ENCODE measurements at places on chromosomes 6 and 20.
A peak's percentile ranks its signal among the peaks of the same experiment; 100 is the strongest.

DNA sequence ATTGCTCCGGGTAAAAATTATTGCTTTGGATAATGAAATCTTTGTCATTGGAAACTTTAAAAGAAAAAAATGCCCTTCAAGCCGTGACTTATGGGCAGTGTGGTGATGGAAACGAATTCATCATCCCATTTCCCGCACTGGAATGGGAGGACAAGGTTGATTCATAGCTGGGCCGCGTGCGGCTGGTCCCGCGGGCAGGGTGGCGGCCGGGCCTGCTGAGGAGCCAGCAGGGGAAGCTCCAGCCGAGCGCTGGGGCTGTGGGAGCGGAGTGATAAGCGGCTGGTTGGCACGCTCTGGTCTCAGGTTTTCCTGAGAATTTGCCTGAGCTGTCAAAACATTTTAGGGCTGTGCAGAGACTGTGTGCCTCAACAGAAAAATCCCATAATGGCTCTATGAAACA is 351.7 kb downstream of the CDC5L start:
- no peak for DNase-seq

GRCh38 chr20:57904314-57905105 is 194.7 kb upstream of the PMEPA1 start:
- no peak for DNase-seq

GRCh38 chr20:8131598-8132483 is at the start of gene PLCB1:
Gene PLCB1 (plus strand): TSS chr20:8132266. CDS start chr20:8132652, 386 bp downstream.
- peak; percentile 90 for DNase-seq

GRCh38 chr6:158958504-158959386 is 41.3 kb downstream of the RSPH3 start:
- peak; percentile 20 for DNase-seq

- DNase-seq, result no peak
These were observed 20.8 kb downstream of the MCM8 start for GRCh38 chr20:5971203-5971602.

- peak; percentile 15 for DNase-seq
These were observed 20.7 kb downstream of the COL19A1 start for GRCh38 chr6:69887026-69887425.

GRCh38 chr6:10852361-10852960 is 14.1 kb upstream of the MAK start:
- no peak for DNase-seq

DNA sequence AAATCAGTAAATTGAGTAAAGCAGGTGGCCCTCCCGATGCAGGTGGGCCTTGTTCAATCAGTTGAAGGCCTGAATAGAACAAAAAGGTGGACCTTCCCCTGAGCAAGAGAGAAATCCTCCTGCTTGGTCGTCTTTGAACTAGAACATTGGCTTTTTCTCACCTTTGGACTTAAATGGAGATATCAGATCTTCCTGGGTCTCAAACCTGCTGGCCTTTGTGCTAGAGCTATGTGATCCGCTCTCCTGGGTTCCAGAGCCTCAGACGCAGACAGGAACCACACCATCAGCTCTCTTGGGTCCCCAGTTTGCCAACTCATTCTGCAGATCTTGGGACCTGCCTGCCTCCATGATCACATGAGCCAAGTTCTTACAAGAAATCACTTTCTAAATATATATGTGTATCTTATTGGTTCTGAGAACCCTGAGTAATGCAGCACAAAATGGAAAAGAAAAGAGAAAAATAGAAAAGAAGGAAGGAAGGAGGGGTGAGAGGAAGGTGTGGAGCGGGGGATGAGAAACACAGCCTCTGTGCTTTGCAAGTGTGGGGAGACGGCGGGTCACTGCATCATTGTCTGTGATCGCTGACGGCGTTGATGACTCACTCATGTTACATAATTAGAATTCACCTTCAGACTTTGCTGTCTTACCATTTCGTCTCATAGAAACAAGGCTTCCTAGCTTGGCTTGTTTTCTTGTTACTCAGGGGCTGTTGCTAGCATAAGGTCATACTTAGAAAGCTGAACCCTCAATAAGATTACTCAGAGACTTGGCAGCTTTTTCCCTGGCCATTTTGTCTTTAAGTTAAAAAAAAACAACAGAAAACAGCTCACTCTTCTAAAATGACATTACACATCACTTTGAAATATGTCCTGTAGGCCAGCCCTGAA is 85.7 kb upstream of the NEDD9 start:
- peak; percentile 41 for DNase-seq

- DNase-seq, result no peak
These were observed 27.7 kb upstream of the KCNG1 start for GRCh38 chr20:51050531-51051075.
